Right renal cortex interstitium (tissue), 3 donors: ENCODE measurements at places on chromosomes 2 and 18. TPM values are rescaled to one million over a fixed set of nuclear protein-coding genes. Genes with fewer than 3 reads are reported as not detected.

DNA sequence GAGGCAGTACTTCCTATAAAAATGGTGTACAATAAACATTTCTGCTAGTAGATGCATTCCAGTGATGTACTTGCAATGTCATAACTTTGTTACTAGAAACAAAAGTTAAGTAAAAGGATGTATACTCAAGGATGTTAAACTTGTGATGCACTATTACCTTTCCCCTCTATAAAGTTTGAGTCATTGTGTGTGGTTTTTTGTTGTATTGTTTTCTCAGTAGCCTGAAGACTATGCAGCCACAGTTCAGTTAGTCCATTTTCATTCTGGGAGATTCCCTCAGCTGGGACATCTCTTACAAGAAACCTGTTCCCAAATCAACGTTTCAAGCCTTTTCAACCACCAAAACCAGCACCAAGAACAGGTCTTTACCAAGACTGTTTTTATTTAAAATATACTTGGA, 5.6 kb downstream of the ATP5MC3 start:
- no peak for DNase-seq

Gene GPR55
- polyA plus RNA-seq = 0.17 TPM

GRCh38 chr18:57555134-57555533, 31.4 kb downstream of the FECH start:
- DNase-seq = no peak

Gene SRD5A2
- polyA plus RNA-seq = 0.08 TPM

Gene SCN7A
- 13.9 TPM for polyA plus RNA-seq

Gene IFIH1
- 8.4 TPM for polyA plus RNA-seq

DNA sequence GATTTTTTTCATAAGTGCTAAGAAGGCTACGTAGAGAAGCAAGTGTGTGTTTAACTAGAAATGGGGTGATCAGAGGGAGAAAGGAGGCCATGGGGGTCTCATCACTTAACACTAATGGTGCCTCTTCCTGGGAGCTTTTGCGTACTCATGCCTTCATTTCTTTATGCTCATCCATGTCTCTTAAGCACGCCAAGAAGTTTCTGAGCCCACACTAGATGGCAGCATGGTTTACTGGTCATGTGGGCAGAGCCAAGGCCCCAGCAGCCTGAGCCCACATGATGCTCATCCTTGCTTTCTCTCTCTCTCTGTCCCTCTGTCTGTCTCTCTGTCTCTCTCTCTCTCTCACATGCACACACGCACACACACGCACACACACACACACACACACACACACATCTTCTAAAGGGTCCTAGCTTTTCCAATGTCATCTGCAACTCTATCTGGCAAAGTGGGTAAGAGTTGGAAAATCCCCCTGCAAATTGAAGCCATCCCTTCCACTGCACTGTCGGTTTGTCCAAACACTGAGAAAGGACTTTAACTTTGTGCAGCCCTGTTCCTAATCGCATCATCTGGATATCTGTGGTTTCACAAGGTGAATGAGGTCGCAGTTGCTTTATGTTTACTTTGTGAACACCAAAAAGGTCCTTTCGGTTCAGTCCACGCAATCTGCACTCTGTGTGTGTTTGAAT, 137.1 kb upstream of the CCDC68 start:
- no peak for DNase-seq

Gene OTOF
- 0.11 TPM for polyA plus RNA-seq

DNA sequence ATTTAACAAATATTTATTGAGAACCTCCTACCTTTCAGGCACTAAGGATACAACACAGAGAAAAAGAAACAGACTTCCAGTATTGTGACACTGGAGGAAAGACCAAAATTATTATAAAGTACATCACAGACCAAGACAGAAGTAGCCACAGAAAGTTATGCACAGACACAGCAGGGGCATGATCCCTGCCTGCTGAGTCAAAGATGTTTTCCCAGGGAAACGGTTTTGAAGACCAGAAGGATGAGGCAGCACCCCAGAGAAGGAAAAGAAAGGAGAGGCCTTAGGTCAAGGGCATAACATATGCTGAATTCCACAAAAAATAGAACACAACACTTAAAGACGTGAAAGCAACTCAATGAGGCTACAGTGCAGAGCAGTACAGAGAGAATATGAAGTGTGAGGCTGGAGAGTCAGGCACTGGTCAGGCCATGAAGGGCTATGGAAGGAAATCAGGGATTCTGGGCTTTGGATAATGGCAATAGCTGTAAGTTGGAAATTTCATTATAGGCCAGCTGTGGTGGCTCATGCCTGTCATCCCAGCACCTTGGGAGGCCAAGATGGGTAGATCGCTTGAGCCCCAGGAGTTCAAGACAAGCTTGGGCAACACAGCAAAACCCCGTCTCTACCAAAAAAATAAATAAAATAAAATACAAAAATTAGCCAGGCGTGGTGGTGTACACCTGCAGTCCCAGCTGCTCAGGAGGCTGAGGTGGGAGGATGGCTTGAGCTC, 8.2 kb downstream of the ADAM17 start:
- no peak for DNase-seq

DNA sequence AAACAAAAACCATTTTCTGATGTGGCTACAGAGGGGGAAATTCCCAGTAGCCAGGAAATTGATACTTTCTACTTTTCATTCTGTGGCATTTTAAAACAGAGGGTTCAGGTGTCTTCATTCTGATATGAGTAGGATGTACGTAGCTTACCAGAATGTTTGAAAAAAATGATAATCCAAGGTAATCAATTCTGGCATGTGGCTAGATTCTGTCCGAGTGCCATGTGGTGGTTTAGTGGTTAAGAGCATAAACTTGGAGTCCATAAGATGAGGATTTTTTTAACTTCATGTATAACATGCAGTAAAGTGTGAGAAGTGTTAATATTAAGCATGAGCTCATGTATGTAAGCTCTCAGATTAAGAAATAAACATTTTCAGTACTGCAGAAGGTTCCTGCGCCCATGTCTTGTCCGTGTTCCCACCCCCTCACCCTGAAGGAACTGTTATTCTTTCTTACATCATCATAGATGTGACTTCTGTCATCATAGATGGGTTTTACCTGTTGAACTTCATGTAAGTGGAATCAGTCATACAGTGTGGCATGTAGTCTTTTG, 4.5 kb downstream of the B3GNT2 start:
- no peak for DNase-seq

- DNase-seq = no peak
Measured at GRCh38 chr2:70707706-70708105, 60.3 kb downstream of the ADD2 start.
